ENCODE measurements at places on chromosomes 3 and 15.
A peak's percentile ranks its signal among the peaks of the same experiment; 100 is the strongest.

- no peak for DNase-seq
Observed at GRCh38 chr3:134068429-134068828, 38.7 kb upstream of the SLCO2A1 start.

GRCh38 chr3:131236421-131236820 is 145.2 kb upstream of the NUDT16 start:
- peak; percentile 16 for DNase-seq

DNA sequence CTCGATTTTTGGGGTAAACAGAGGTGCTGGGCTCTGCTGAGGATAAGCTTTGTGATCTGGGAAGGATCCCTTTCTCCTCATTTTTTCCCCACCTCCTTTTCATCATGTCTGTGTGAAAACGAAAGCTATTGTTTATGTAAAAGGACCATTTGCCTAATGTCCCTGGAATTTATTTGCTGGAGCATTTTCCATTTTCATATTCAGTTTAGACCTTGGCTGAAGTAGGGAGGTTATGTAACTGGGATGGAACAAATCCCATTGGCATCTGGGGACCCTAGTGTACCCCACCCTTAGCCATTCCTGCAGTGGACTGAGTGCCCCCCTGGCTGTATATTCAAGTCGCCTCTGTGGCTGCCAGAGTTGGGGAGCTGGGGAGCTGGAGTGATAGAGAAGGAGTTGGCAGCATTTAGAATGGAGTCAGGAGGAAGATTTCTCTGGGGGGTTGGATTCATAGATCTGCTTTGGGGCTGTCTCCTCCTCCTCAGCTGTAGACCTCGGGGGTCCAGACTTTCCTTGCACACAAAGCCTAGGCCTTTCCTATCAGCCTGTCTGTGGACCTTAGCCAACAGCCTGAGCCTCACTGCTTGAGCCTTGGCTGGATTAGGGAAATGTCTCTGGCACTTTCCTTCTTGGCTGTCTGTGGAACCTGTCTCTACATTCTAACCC is 270.4 kb upstream of the CTDSPL start:
- DNase-seq, result peak; percentile 2

DNA sequence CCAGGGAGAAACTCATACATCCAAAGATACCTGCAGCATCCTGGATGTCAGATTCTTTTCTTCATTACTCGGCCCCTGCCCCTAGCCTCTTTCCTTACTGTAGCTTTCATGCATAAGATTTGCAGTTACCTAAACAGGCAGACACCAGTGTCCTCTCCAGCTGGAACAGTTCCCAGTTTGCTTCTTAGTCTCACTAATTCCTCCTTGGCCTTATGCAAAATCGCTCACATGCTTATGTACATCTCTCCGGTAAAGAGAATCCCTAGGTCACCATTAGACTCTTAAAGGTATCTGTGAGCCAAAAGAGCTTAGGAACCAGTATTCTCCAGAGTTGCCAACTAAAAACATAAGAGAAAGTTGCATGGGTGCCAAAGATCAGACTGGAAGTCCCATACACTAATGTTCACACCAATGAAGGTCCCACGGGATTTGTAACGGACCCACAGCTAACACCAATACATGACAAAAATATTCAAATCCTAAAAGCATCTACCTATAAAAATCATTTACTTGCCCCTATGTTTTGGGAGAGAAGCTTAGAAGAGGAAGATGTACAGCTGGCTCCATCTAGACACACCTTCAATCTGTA is 66.6 kb downstream of the CBLB start:
- no peak for DNase-seq

DNA sequence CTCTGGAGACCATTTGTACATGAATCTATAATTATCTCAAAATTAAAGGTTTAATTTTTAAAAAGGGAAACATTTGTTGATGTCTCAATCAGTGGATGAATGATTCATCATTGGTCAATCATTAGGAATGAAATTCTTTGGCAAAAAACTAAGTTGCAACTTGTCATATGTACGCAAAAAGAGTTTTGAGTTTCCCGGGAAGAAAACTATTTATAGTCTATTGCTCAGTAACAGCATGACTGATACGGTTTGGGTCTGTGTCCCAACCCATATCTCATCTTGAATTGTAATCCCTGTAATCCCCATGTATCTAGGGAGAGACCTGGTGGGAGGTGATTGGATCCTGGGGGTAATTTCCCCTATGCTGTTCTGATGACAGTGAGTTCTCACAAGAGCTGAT is 765.8 kb upstream of the ROBO1 start:
- no peak for DNase-seq

DNA sequence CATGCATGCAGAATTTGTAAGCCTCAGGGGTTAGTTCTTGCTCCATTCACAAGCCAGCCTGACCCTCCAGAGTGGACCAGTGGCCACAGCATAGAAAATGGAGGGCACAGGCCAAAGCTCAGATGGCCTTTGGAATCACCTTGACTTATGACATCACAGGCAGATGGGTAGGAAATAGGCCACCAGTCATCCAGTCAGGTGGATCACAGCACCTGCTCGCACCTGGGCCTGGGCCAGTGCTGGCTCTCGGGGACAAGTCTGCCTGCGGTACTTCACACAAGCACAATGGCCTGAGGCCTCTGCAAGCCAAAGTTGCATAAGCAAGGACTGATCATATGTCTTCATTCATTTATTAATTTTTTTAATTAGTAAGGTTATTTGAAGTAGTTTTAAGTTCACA is 39.3 kb downstream of the PPCDC start:
- DNase-seq, result no peak

DNA sequence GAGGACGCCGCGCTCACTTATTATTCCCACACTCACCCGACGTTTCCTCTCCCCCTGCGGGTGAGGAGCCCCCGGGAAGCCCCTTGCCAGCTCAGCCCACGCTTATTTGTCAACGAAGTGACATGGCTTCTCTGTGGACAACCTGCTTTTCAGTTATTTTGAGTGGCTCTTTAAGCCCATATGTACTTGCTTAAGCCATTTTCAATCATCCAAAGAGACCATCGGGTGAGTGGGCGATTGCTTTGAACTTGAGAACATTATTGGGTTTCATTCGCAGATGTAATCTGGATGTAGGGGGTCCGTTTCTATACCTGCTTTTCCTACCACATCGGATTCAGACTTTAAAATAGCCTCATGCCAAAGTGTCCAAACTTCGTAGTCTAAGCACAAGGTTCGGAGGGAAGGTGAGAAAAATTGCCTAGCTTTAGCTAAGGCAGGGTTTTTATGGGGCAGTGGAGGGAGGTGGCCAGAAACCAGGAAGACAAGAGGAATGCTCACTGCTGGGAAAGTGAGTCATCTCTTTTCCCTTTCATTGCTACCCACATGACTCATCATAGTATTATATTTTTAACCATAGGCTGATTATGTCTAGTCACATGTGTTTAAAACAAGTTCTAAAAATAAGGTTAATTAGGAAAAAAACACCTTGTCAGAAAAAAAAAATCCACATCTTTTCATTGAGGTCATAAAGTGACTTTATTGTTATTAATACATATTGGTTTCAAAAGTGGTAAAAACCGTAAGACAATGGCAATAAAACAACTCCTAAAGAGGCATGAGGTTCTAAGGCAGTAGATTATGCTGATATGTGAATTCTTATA is 773.1 kb upstream of the NR2F2 start:
- no peak for DNase-seq

GRCh38 chr15:73442421-73442820 is 543 bp upstream of the REC114 start:
- no peak for DNase-seq

- no peak for DNase-seq
Observed at GRCh38 chr3:41673650-41674049, 288.3 kb downstream of the ULK4 start.

DNA sequence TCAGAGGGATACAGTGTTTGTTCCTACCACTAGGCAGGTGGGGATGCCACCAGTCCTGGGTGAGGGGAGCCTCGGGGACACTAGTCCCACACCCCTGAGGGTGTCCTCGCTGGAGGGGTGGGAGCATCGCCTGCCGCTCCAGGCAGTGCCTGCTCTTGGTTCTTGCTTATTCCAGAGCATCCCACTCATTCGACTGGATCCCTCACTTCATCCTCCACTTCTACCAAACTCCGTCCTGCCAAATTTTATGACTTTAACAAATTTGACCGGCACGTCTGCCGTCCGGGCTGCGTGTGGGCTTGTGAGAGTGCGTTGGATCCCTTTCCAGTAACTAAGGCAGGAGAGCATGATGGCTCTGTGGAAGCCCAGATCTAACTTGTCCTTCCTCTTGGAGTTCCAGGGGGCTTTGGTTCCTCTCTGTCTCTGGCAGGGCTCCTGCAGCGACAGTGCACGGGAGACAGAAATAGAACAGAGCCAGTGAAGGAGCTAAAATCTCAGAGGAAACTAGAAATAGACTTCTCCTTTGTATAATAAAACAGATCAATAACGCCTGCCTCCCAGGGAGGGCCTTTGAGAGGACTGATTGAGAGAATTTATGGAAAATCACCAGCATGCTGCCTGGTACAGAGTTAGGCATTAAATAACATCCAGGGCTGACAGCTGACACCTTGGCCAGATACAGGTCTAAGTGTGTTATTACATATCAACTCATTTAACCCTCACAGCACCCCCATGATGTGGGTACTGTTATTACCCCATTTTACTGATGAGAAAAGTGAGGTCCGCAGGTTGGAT is 34.5 kb downstream of the MGLL start:
- no peak for DNase-seq

DNA sequence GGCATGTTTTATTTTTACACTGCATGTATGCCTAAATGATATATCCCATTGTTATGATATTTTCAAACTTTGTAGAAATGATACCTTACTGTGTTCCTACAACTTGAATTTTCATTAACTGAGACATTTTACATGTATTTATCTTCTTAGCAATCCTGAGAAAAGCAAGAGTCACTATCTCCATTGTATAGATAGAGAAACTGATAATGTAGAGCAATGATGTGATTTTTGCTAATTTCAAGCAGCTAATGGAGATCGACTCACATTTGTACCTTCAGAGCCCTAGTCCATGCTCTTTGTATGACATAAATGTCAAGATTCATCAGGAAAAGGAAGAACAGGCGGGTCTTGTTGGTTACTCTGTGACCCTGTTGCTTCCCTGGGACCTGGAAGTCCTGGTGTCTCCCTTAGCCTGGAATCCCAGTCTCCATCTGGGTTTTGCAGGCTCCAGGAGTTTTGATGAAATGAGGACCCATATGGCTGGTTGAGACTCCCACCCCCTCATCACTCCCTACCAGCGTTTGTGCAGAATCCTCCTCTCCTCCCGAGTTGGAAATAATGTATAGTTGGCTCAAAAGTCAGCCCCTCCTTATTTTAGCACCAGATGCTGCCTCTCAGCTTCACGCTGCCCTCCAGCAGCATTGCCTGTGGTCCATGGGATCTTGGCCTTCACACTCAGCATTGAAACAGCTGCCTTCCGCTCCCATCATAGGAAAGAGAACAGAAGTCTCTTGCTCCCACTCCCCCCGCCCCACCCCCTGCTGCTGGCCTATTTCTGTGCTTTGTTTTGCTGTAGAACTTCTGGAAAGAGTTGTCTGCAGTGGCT is 67.1 kb downstream of the APBA2 start:
- peak; percentile 51 for DNase-seq

- no peak for DNase-seq
Observed at GRCh38 chr15:25905140-25905539, 42.0 kb upstream of the ATP10A start.

GRCh38 chr15:71596672-71597071 is 213.7 kb upstream of the NR2E3 start:
- DNase-seq, result no peak

DNA sequence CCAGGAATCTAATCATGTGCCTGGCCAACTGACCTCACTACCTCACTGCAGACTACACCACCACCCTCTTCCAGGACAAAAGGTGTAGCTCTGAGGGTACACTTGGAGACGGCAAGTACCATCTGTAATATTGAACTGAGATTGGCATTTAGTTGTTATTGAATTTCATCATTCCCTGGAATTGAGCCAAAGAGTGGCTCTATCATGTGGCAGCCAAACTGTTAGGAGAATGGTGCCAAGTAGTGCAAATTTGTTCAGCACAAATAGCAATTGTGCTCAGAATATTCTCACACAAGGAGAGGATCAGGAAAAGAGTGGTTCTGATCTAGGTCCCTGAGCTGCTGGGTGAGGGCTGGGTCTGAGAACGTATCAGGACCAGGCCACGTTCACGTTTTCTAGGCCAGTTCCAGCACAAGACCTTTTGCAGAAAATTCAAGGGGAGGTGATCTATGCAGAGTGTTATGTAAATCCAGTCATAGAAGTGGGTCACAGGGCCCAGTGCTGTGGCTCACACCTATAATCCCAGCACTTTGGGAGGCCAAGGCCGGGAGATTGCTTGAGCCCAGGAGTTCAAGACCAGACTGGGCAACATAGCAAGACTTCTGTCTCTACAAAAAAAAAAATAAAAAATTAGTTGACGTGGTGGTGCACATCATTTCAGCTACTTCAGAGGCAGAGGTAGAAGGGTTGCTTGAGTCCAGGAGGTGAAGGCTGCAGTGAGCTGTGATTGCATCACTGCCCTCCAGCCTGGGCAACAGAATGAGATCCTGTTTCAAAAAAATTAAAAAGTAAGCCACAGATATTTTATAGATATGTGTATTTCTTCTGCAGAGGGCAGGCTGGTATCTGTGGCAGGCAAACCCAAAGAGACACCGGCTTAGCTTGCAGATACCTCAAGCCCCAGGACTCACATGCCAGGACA is 31.9 kb upstream of the CFAP161 start:
- DNase-seq, result peak; percentile 10

DNA sequence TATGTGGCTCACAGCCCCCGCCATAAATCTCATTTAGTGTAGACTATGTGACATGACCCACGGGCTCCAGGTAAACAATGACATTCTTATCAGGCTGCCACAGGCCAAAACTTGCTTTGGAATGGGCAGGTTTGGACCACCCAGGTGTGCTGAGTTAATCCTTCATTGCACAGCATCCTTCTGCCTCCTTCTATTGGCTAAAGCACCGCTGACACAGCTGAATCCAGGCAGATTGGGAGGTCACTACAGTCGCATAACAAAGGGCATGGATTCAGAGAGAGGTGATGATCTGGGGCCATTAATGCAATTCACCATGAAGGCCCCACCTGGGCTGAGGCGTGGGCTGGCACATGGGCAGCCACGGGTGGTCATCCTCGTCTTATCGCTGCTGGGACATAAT is 47.8 kb upstream of the GALNT15 start:
- no peak for DNase-seq

DNA sequence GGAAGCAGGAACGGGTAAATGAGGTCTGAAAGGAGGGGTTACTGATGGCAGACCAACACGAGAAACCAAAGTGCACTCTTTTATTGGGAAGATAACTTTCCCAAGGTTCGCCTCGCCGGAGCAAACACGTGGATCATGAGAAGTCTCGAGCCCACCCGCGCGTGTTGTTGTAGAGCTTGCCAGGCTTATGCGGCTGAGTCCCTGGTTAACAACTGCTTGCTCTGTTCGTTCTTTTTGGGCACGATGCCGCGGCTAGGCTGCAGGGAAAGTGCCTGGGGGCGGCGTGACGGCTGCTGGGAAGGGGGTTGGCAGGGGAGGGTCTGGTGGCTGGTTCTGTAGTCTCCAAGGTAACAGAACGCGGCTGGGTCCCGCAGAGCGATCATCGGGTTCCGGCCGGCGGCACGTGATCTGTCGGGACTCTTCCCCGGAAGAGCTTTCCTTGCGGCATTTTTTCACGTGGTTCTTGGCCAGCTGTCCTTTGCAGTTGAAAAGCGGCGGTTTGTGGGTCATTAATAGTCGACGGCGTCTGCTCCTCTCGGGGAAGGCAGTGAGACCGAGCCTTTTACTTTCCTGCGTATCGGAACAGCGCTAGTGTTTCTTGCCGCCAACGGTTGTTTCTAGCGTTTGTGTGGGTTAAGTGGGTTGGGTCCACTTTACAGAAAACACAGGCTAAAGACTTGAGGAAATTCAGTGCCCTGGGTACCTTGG is 1.5 kb downstream of the MGA start:
- peak; percentile 85 for DNase-seq

GRCh38 chr15:98823012-98823458 is 174.7 kb downstream of the IGF1R start:
- no peak for DNase-seq

Data from brain (organoid and tissue), 16 donors.